Activated CD4-positive, alpha-beta T cell treated with anti-CD3 and anti-CD28 coated beads for 36 hours (primary cell): ENCODE measurements at places on chromosomes 13 and 19. TPM values are rescaled to one million over a fixed set of nuclear protein-coding genes. Genes with fewer than 3 reads are reported as not detected.

The IZUMO4 gene
- 16.6 TPM for total RNA-seq

The ACP7 gene
- total RNA-seq: not detected

The TECR gene
- 106 TPM for total RNA-seq

The ZNF536 gene
- not detected for total RNA-seq
